ENCODE measurements at places on chromosomes 5 and 9. TPM values are rescaled to one million over a fixed set of nuclear protein-coding genes. Genes with fewer than 3 reads are reported as not detected.

Gene NFIB
- total RNA-seq, result 6.8 TPM

Gene PCSK1
- 0.16 TPM for total RNA-seq

Gene OR13C9
- not detected for total RNA-seq

Gene GPX3
- total RNA-seq, result 19.0 TPM

Gene IRX4
- 0.31 TPM for total RNA-seq

Gene NUTM2G
- total RNA-seq, result not detected

Gene SLC4A9
- total RNA-seq, result not detected

Gene RNF145
- total RNA-seq, result 158 TPM

Gene HAPLN1
- not detected for total RNA-seq

Gene CENPH
- 31.0 TPM for total RNA-seq

Gene CAVIN4
- 0.29 TPM for total RNA-seq

Gene PCDHA13
- 0.06 TPM for total RNA-seq

Gene EIF4E1B
- total RNA-seq, result not detected

Gene DDX4
- total RNA-seq, result not detected

Gene MELK
- 78.0 TPM for total RNA-seq

Gene NEUROG1
- total RNA-seq, result not detected

Gene SREK1
- 34.6 TPM for total RNA-seq

Gene PTGDS
- 0.67 TPM for total RNA-seq

Gene GRM6
- total RNA-seq, result not detected

Gene HRCT1
- total RNA-seq, result 0.20 TPM

Gene PCDHGA3
- total RNA-seq, result not detected

Gene DNAJB5
- 7.8 TPM for total RNA-seq

Gene PCDHGA8
- total RNA-seq, result 0.05 TPM

Gene ORM2
- total RNA-seq, result not detected

Gene SLC36A2
- not detected for total RNA-seq

Gene PCDHGA2
- total RNA-seq, result 0.62 TPM

Gene PCDHA4
- 1.1 TPM for total RNA-seq

Gene GMCL2
- not detected for total RNA-seq

Gene RANBP17
- 2.4 TPM for total RNA-seq

Gene PCDHB15
- 0.09 TPM for total RNA-seq

Gene PRDM9
- total RNA-seq, result not detected

Gene PCDHGB1
- 1.7 TPM for total RNA-seq

Gene CENPP
- total RNA-seq, result 6.8 TPM

Gene SOHLH1
- total RNA-seq, result 0.12 TPM

Gene VCAN
- 8.9 TPM for total RNA-seq

Gene AOPEP
- 167 TPM for total RNA-seq

Gene TAF11L5
- not detected for total RNA-seq

Gene N4BP3
- total RNA-seq, result 0.74 TPM

Gene ABL1
- 42.6 TPM for total RNA-seq

Gene SLC6A18
- total RNA-seq, result not detected

Gene PCDHA12
- 3.2 TPM for total RNA-seq

Gene ABLIM3
- 19.6 TPM for total RNA-seq

Gene AGXT2
- not detected for total RNA-seq

Gene ADGRV1
- 0.56 TPM for total RNA-seq

Gene ELL2
- total RNA-seq, result 36.0 TPM

Gene CLIC3
- 2.3 TPM for total RNA-seq

Gene NR5A1
- 0.09 TPM for total RNA-seq

Gene GRIN1
- 0.66 TPM for total RNA-seq

Gene TRIP13
- total RNA-seq, result 70.6 TPM

Gene BSPRY
- 0.06 TPM for total RNA-seq

Gene RNF183
- not detected for total RNA-seq

Gene RANBP3L
- total RNA-seq, result not detected

Gene CDKN2B
- total RNA-seq, result not detected

Gene PARP8
- 0.20 TPM for total RNA-seq
